ENCODE measurements at places on chromosomes 16 and 17.

DNA sequence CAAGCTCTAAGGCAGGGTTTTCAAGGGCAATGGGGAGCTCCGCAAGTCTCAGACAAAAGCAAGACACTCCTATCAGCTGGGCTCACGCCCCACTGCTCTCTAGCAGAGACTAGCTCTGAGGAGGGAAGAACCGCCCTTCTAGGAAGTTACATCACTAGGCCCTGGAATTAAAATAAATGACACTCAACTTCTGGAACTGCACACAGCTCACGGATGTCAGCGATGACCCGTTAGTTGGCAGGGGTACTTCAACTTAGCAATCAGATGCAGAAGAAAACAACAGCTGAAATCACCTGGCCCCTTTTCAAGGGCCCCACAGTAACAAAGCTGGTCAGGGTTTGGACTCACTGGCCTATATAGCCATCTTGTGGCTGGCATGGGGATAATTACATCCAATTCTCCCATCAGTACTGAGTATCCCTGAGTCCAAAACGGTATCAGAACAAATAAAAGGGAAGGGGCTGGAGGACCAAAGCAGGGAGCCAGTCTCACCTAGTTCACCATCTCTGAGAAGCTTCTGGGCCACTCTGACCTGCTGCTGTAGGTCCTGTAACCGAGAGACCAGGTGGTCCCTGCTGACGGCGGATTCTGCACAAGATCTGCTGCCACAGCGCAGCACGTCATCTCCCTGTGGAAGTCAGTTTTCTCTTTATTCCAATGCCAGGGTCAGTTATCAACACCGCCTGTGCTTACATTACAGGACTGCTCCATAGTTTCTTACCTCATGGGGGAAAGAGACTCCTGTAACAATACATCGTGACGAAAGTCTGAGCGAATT, 22.2 kb downstream of the SERPINF1 start:
- peak; percentile 98 for DNase-seq

DNA sequence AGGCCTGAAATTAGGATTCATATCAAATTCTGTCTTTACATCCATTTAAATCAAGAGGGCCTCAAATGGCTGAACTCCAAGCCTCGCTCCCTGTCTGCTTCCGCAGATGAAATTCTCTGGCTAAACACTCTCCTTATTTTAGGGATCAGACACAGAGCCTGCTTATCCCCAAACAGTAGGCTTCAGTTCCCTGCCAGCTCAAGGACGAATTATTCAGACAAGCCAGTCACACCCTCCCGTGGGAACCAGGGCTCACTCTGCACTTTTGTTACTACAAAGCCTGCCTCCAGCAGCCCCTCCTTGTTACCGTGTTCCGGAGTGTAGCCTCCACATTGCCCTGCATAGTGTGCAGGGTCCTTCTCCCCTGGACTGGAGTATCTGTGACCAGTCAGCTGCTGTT, 46.6 kb upstream of the LCMT1 start:
- DNase-seq, result no peak

DNA sequence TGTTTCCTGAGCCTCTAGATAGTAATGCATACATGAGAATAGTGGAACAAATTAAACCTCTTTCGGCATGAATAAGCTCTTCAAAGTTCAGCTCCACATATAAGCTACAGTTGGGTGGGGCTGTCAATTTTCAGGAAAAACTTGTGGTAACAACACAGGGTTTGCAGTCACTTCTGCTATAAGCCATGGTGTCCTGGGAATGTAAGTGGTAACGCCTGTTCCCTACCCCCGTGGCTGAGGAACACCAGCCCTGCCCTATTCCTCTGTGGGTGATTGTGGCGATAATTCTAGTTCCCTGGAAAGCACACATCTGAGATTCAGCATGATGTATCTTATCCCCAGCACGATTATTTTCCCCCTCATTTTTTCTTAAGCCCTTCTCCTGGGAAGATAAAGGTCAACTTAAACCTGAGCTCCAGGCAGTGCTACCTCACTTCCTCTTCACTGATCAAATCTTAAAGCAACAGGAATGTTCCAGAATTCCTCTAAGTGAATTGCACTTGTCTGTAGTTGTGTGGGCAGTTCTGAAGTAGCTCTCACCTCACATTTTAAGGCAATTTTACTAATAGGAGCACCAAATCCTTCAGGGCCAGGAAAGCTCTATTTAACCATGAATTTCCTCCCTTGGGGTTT, 500.7 kb upstream of the HSBP1 start:
- DNase-seq, result no peak

DNA sequence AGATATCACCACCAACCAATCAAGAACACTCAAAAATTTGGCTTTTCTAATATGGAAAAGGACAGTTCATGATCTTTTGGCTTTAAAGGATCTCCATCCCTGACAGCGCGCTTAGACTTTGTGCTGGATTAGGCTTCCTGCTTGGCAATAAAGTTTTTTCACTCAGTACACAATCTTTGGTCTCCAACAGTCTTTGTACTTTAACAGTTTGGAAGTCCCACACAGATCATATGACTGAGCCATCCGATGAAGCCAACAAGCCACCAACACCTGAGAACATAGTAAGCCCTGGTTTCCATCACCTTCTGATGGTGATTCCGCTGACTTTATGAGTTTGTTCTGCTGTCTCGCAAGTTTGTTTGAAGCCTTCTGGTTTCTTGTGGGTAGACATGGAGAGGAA, 34.3 kb downstream of the SMURF2 start:
- no peak for DNase-seq

DNA sequence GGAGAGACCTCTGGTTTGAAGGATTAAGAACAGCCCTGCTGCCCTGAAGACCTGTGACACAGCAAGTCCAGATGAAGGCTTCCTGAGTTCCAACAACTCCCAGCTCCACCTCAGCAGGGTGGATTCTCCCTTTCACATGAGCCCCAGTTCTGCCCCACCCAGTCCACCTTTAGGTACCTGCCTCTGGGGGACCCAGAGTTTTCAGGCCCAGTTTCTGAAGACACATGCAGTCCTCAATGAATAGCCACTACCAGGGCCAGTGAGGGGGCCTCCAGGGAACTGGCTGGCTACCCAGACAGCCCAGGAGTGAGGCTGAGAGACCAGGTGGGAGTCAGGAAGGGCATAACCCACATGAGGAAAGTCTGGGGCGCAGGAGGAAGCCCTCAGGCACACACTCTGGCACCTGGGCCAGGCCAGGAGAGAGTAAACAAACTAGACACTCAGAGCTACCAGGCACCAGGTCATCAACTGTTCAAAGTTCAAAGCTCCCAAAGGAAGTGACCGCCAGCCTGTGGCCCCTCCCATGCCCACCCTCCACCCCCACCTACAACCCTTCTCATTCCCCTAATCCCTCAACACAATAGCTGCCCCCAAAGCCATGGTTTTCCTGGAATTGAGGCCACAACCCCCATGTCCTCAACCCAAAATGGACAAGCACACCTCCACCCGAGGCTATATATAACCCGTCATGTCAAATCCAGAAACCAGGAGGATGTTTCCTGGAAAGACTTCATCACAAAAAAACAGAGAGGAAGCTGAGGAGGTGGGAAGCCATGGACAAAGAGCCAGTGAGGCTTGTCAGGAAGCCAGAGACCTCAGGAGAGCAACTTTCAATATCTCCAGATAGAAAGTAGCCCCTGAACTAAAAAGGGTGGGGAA, 2.1 kb downstream of the MYO18A start:
- DNase-seq, result no peak

- no peak for DNase-seq
Measured at GRCh38 chr16:84362471-84362941, 5.8 kb upstream of the ATP2C2 start.

DNA sequence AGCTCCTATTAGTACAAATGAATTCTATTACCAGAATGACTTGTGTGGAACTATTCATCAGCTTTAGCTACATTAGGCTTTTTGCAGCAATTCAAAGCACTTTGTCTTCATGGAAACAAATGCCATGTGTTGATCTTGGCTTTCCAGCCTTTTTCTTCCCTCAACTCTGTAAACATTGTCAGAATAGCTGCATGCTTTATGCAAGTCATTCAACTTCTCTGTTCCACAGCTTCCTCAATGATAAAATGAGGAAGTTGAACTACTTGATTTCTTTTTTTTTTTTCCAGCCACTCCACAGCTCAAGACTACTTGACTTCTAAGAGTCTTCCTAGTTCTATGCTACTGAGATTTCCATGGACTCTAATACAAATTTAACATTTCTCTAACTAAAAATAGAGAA, 41.1 kb downstream of the KIAA0753 start:
- DNase-seq, result no peak

- no peak for DNase-seq
Measured at GRCh38 chr17:50365165-50365564, 7.8 kb downstream of the MRPL27 start.

GRCh38 chr16:3835089-3835602, 45.4 kb downstream of the CREBBP start:
- no peak for DNase-seq

DNA sequence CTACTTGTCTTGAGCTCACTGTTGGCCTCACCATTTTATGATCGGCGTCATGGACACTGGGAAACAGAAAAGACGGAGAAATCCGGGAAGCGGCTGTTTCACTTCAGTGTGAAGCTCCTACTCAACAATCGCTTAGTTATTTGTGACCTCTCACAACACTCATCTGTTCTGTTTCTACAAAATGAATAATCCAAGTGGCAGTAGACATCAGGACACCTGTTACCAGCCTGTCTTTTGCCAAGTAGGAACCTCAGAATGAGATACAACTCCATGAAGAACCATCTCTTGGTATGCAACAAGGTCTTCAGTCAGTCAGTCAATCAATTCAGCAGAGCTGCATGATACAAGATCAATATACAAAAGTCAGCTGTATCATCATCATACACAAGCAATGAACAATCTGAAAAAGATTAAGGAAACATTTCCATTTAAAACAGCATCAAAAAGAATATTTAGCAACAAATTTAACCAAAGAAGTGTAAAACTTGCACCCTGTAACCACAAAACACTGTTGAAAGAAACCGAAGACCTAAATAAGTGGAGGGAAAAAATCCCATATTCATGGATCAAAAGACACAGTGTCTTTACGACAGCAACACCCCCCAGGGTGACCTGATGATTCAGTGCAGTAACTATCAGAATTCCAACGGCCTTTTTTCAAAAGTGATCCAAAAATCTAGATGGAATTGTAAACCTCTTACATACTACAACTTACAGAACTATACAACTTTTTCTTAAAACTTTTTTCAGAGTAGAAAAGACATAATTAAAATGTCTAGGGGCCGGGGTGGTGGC, 63.4 kb downstream of the ANKRD11 start:
- DNase-seq, result no peak

DNA sequence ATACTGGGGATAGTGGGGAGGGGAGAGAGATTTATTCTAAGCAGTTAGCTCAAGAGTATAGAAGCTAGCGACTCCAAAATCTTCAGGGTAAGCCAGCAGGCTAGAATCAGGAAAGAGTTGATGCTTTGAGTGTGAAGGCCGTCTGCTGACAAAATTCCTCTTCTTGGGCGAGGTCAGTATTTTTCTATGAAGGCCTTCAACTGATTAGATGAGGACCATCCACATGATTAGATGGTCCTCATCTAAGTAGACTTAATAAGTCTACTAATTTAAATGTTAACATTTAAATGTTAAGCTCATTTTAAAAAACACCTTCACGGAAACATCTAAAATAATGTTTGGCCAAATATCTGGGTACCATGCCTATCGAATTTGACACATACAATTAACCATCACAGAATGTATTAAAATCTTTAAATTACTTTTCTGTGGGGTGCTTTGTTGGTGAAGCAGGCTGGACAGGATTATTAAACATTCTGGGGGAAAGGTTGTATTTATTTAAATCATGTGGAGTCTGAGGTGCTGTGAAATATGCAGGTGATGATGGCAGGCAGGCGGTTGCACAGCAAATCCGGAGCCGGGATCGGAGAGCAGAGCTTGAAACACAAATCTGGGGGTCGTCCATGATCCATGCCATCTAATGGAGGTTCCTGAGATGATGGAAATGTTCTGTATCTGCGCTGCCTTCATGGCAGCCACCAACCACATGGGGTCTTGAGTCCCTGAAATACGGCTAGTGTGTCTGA, 49.8 kb upstream of the ADORA2B start:
- no peak for DNase-seq
